Heart right ventricle (tissue), 16 donors: ENCODE measurements at places on chromosomes 3 and 15. TPM values are rescaled to one million over a fixed set of nuclear protein-coding genes. Genes with fewer than 3 reads are reported as not detected.

The PATL2 gene
- 6.3 TPM for total RNA-seq

The CYP11A1 gene
- 0.97 TPM for total RNA-seq

The IMPG2 gene
- 0.28 TPM for total RNA-seq

The NPAP1 gene
- total RNA-seq, result not detected

The TM4SF18 gene
- total RNA-seq, result 5.9 TPM

The ZNF502 gene
- total RNA-seq, result 2.8 TPM

The ARGFX gene
- not detected for total RNA-seq

The ITIH3 gene
- 0.53 TPM for total RNA-seq

The WDR93 gene
- not detected for total RNA-seq

The THOC7 gene
- total RNA-seq, result 79.6 TPM

The COL6A5 gene
- total RNA-seq, result not detected

The C3orf80 gene
- 0.09 TPM for total RNA-seq

The ILDR1 gene
- total RNA-seq, result not detected

The HACD2 gene
- 11.4 TPM for total RNA-seq

The TXNRD3 gene
- 5.7 TPM for total RNA-seq

The ITGA11 gene
- total RNA-seq, result 21.1 TPM

The DAPK2 gene
- total RNA-seq, result 35.5 TPM

The DUOXA1 gene
- total RNA-seq, result not detected

The CDCP1 gene
- total RNA-seq, result 0.82 TPM

The CATSPER2 gene
- 1.5 TPM for total RNA-seq

The BFSP2 gene
- total RNA-seq, result not detected

The GAP43 gene
- total RNA-seq, result 1.1 TPM

The EBLN2 gene
- total RNA-seq, result 1.4 TPM

The SLC49A4 gene
- total RNA-seq, result 15.5 TPM

The GOLGA8M gene
- 1.2 TPM for total RNA-seq
